MG63 (cell line): ENCODE measurements at places on chromosomes 5 and 9. TPM values are rescaled to one million over a fixed set of nuclear protein-coding genes. Genes with fewer than 3 reads are reported as not detected.

Gene TPD52L3
- not detected in 2 replicates for total RNA-seq

DNA sequence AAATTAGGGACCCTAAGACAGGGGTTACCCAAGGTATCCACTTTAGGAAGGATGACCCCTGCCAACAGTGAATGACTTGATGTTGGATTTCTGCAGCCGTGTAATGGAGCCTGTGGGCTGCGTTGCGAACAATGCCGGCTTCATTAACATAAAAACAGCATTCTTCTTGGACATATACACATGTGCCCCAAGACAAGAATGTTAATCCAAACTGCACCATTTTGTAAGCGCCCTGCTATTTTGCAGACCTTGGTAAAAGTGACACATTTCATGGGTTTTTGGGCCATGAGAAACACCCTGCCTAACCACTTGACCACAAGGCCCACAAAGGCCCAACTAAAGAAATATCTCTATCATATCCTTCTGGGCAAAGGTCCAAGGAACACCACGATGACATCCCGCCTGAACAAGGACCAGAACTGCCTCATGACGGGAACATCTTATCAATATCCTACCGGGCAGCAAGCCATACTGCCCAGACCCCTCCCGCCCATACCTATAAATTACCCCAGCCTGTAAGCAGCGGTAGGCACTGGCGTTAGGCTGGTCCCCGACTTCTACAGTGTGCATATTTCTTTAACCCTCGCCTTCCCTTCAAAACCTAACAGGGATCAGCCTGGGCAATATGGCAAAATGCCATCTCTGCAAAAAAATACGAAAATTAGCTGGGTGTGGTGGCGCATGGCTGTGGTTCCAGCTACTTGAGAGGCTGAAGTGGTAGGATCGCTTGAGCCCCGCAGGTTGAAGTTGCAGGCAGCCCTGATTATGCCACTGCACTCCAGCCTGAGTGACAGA, 9.7 kb upstream of the PDCD1LG2 start:
- no peak for DNase-seq

Gene RELL2
- 13.2 and 15.1 TPM in 2 replicates for total RNA-seq

Gene RASGRF2
- total RNA-seq = 2.7 and 3.6 TPM in 2 replicates

Gene GMCL2
- total RNA-seq = not detected in 2 replicates

DNA sequence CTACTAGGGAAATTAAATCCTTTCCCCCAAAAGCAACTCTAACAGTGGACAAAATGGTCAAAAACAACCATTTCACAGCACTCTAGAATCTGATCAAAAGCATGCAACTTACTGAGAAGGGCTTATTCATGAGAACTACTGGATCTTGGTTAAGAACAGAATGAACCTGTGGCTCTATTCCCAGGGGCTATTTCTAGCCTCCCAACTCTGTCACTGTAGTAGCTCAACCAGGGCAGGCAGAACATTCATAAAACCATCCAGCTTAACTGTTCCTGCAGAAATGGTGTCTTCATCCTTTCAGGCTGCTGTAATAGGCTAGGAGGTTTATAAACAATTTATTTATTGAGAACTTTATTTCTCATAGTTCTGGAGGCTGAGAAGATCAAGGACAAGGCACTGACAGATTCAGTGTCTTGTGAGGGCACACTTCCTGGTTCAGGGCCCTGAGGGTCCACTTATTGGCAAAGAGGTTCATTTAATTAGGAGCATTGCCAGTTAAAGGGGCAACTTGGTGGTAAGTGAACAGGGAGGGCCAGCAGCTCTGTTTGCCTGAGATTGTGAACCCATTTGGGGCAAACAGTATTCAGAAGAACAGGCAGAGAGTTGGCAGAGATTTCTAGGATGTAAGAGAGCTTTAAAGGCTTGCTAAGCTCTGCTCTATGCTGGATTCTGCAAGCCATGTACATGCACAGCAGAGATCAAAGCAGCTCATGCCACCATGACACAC, 238.5 kb upstream of the FBXL7 start:
- no peak for DNase-seq

GRCh38 chr5:150781706-150782614, 3.4 kb downstream of the SMIM3 start:
- DNase-seq = peak; percentile 99

GRCh38 chr9:5428794-5429528, 8.8 kb downstream of the PLGRKT start:
- DNase-seq = no peak

Gene GABRA1
- not detected in 2 replicates for total RNA-seq

DNA sequence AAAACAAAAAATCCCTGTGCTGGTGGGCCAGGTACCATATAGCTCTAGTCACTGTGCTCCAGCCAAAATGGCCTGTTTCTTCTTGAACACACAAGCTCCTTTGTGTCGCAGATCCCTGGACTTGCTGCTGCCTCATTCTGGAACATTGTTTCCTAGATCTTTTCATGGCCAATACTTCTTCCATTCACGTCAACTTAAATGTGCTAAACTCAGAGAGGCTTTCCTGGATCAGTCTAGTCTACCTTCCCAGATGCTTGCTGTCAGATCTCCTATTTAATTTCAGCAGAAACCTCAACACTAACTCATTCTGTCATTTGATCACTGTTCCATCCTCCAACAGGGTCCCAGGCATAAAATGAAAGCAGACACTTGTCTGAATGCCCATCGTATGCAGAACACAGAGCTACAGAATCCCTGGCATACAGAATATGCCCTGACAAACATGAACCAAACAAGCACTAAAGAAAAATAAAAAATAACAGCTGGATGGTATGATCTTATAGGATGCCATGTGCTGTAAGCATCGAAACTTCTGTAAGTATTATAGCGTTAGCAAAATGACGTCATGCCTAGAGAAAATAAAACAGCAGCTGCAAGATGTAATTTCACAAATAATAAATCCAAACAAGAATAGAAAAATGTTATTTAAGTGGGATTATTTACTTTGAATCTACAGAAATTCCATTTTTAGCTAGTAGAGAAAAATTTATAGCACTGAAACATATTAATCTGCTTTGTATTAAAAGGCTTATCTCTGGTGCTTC, 403.7 kb upstream of the DAP start:
- no peak for DNase-seq

GRCh38 chr5:19885040-19885824, 102.8 kb downstream of the CDH18 start:
- no peak for DNase-seq

Gene SPINK6
- total RNA-seq = not detected in 2 replicates

Gene DRD1
- total RNA-seq = not detected in 2 replicates

DNA sequence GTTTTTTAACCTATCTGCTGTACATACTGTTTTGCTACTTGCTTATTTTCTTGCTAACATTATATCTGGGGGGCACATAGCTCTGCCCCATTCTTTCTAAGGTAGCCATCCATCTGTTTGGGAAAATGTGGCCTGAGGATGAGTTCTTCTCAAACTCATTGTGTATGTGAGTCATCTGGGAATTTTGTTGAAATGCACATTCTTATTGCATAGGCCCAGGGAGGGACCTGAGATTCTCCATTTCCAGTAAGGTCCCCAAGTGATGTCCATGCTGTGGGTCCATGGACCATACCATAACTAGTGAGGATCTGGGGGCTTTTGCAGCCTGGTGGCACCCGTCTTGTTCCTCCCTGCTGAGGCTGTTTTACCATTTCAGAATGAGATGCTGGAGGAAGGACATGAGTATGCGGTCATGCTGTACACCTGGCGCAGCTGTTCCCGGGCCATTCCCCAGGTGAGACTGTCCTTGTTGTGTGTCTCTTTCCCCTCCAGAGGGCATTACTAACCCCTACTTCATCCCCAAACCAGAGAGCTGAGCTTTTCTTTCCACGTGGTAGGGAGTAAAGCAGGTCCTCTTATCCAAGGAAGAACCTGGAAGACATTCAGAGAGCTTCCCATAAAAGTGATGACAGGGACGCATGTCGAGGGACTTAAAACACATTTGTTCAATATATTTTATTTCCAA, 28.6 kb downstream of the CYFIP2 start:
- no peak for DNase-seq

- peak; percentile 65 for DNase-seq
Measured at GRCh38 chr9:36923025-36923625, 110.9 kb downstream of the PAX5 start.

Gene ADRB2
- 5.3 and 12.9 TPM in 2 replicates for total RNA-seq

DNA sequence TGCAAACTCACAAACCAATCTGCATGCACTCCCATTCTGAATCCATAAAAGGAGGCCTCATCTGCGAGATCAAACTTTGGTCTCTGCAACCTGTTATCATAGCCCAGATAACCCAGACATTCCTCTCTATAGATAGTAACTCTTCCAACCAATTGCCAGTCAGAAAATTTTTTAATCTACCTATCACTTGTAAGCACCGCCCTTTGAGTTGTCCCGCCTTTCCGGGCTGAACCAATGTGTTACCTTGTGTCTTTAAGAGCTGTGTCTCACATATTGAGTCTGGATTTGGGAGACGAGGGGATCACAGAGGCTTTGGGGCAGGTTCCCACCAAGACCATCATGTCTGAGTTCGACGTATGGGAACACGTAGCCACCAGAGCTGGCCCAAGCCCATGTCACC, 91.1 kb upstream of the PPP1R26 start:
- DNase-seq = no peak

- DNase-seq = no peak
Measured at GRCh38 chr9:99721898-99722297, 99.8 kb upstream of the NR4A3 start.

DNA sequence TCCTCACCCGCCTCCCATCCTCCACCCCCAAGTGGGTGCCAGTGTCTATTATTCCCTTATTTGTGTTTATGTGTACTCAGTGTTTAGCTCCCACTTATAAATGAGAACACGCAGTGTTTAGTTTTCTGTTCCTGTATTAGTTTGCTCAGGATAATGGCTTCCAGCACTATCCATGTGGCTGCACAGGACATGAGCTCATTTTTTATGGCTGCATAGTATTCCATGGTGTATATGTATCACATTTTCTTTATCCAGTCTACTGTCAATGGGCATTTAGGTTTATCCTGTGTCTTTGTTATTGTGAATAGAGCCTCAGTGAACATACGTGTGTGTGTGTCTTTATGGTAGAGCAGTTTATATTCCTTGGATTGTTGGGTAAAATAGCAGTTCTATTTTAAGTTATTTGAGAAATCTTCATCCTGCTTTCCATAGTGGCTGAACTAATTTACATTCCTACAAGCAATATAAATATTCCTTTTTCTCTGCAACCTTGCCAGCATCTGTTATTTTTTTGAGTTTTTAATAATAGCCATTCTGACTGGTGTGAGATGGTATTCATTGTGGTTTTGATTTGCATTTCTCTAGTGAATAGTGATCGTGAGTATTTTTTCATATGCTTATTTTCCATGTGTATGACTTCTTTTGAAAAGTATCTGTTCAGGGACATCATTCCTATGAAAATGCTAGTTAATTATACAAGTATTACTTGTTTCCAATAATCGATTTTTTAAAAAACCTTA, 164.0 kb upstream of the CCDC152 start:
- DNase-seq = no peak

Gene KCNV2
- total RNA-seq = not detected in 2 replicates

- DNase-seq = no peak
Measured at GRCh38 chr9:126491949-126492348, 121.8 kb upstream of the LMX1B start.

GRCh38 chr9:3018691-3019230, 174.9 kb upstream of the PUM3 start:
- DNase-seq = no peak

DNA sequence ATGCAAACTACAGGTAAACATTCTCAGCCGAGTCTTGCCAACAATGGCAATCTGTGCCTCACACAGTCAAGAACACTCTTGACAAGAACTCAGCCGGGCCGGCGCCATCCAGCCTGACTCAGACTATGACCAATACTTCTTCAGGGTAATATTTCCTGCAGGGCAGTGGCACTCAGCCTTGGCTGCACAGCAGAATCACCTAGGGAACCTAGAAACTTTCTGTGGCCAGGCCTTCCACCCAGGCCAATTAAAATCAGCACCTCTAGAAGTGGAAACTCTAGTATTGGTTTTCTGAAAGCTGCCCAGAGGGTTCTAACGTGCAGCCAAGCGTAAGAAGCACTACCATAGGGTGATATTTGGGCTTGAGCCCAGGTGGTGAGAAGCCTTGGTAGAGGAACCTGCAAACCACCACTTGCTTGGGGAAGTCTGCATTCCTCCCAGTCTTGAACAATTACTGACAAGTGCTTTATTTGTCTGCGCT, 120.6 kb downstream of the TTLL11 start:
- peak; percentile 97 for DNase-seq

Gene CTXN3
- not detected in 2 replicates for total RNA-seq

Gene DAB2
- 49.6 and 53.1 TPM in 2 replicates for total RNA-seq

DNA sequence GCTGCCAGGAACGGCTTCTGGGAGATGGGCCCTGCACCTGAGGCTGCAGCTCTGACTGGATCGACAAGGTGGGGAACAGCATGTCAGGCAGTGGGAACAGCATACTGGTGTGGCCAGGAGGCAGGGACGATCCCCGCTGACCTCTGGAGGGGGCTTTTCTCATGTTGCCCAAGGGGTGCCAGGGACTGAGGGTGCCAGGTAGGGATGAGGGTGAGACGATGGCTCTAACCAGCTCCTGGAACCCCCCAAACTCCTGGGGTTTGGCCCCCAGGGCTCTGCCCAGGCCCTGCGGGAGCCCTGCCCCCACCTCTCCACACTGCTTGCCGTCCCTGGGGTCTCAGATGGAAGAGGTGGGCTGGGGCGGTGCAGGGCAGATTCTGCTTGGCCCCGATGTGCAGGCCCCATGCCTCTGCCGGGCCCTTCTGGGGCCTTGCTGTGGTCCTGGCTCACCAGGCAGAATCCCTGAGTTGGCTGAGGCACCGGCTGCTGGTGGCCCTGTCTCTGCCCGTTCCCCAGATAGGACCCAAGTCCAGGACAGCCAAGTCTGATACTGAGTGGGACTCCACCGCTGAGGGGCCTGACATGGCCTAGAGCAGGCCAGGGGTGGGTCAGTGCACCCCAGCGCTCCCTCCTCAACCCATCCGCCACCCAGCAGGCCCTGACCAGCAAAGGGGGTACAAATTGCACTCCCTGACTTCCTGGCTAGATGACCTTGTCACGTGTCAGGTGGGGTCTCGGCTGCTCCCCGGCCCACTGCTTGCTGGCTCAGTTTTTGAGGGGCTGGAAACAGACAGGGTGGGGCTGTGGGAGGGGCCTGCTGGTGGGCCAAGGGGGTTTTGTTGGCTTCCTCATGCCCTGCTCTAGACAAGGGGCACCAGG, 28.4 kb upstream of the RNF130 start:
- no peak for DNase-seq
